ENCODE measurements at places on chromosomes 16 and 17.

DNA sequence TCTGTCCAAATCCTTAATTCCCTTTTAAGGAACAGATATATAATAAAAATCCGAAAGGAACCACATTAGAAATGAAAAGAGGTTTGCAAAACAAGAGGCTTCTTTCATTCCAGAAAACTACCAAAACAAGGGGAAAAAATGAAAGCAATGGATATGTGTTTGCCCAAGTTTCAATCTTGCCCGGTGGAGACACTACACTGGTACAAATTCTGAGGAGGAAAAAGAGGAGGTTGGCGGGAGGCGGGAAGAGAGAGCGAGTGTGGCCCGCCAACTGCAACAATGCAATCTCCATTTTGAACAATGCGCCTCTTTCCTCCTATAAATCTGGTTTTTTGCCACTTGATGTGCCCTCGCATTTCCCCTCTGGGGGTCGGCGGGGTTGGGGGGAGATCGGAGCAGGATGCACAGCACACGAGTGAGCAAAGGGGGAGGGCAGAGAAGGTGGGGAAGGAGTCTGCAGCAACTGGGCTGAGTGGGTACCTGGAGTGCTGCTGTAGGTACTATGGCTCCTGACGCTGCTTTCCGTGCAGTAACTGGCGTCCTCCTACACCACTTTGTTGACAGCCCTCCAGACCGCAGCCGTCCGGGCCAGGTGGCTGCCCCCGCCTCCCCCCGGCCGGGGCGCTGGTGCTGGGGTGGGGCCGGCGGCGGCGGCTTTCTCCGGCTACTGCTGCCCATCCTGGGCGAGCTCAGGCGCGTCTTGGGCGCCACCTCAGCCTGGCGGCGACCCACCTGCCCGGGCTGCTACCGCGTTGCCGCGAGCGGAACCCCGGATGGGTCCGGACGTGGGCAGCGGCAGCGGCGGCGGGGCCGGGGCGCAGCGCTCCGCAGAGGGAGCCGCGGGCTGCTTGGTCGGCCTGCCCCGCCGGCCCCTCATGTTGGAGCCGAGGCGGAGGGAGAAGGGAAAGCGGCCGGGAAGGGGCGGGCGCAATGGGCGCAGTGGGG is 93.8 kb upstream of the PLEKHM1 start:
- no peak for DNase-seq

GRCh38 chr17:38897176-38897575 is 27.3 kb downstream of the LASP1 start:
- no peak for DNase-seq

DNA sequence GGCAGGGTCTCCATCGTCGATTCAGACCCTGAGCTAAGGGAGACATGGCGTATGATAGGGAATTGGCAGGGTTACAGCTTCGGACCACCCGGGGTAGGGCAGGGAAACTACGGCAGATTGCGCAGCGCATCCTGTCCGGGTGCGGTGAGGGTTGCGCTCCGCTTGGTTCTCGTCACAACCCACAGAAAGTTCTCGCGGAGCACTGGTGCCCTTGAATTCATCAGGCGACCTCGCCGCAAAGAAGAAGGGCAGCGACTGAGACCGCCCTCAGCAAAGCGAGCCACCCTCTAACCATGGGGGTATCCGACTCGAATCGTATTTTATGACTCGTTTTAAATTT is 1.2 kb downstream of the HS3ST3B1 start:
- peak; percentile 55 for DNase-seq

- no peak for DNase-seq
Observed at GRCh38 chr17:56994009-56994792, 16.3 kb downstream of the SCPEP1 start.

DNA sequence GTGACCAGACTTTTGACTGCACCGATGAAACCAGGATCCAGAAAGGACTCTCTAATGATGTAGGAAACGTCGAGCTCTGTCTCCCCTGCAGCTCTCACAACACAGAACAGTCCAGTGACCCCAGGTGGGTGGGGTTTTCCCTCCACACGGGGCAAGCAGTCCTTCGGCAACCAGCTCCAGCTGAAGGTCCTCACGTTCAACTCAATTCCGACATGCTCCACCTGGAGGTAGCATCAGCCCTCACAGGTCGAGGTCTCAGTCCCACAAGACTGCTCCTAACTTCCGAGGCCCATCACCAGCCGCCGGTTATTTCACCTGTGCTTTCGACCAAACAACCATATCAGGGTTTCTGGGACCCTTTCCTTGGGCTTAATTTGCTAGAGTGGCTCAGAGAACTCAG is 28.2 kb downstream of the ITGAE start:
- DNase-seq = no peak

Data from stimulated activated naive CD4-positive, alpha-beta T cell (primary cell).